ENCODE measurements at places on chromosomes 12 and 14. TPM values are rescaled to one million over a fixed set of nuclear protein-coding genes. Genes with fewer than 3 reads are reported as not detected.

The ZDHHC22 gene
- not detected for total RNA-seq

The PTPRQ gene
- under 0.01 TPM for total RNA-seq

The NKX2-1 gene
- not detected for total RNA-seq

The TAS2R13 gene
- total RNA-seq: 1.5 TPM

The RASAL1 gene
- total RNA-seq: 0.33 TPM

All from placental epithelial cell (primary cell).